Natural killer cell (primary cell): ENCODE measurements at places on chromosomes 4 and X. TPM values are rescaled to one million over a fixed set of nuclear protein-coding genes. Genes with fewer than 3 reads are reported as not detected.

GRCh38 chrX:46630141-46630540 is 56.6 kb downstream of the CHST7 start:
- H3K4me3 ChIP-seq: no peak overlapping the region
- H3K27ac ChIP-seq: no peak overlapping the region
- H3K36me3 ChIP-seq: no peaks in the 10 kb centered on the region
- H3K4me1 ChIP-seq: peaks cover 5% of the 10 kb centered on the region
- H3K27me3 ChIP-seq: no peaks in the 10 kb centered on the region

DNA sequence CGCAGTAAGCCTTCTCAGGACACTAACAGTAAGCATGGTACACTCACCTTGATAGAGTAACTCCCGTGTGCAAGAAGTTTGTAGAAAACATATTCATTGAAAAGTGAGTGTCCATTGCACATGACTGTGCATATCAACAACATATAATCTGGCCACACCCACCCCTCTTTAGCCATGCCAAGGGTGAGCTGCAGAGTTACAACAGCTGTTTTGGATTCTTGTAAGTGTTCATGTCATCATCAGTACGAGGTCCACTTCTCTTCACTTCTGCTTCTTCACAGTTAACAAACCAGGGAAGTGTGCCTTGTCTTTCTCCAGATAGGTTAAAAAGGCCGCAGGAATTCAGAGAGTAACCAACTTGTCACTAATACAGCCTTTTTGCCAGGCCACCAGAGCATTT is 116.6 kb downstream of the IRF2 start:
- H3K36me3 ChIP-seq: no peaks in the 10 kb centered on the region
- no peaks in the 10 kb centered on the region for H3K27me3 ChIP-seq
- DNase-seq: no peak
- no peak overlapping the region for H3K4me3 ChIP-seq

DNA sequence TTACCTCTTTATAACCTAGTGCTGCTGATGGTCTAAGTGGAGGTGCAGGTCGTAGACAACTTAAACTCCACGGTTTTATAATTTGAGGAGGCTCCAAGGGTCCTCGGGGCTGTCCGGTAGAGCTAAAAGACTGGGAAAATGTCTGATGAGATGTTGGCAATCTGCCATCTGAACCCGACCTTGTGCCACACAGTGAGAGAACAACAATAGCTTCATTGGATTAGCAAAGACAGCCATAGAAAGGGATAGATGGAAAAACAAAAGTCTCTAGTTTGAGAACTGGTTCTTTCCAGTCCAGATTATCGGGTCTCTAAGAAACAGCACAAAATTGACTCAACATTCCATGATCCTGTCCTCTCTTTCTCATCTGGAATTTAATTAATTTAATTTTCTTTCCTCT is 31.6 kb downstream of the CD40LG start:
- no peak for DNase-seq
- H3K36me3 ChIP-seq: peaks cover 36% of the 10 kb centered on the region
- H3K27me3 ChIP-seq: no peaks in the 10 kb centered on the region
- peaks cover 12% of the 10 kb centered on the region for H3K4me1 ChIP-seq
- no peak overlapping the region for H3K4me3 ChIP-seq

- H3K36me3 ChIP-seq: peaks cover 76% of the 10 kb centered on the region
- H3K27ac ChIP-seq: peak overlapping the region; percentile 47
- no peak for DNase-seq
- H3K4me1 ChIP-seq: peaks cover 3% of the 10 kb centered on the region
Measured at GRCh38 chr4:13611283-13611842, 16.2 kb downstream of the BOD1L1 start.

DCK gene
- 29.5 TPM for total RNA-seq
